ENCODE measurements at places on chromosomes 2 and 18.

DNA sequence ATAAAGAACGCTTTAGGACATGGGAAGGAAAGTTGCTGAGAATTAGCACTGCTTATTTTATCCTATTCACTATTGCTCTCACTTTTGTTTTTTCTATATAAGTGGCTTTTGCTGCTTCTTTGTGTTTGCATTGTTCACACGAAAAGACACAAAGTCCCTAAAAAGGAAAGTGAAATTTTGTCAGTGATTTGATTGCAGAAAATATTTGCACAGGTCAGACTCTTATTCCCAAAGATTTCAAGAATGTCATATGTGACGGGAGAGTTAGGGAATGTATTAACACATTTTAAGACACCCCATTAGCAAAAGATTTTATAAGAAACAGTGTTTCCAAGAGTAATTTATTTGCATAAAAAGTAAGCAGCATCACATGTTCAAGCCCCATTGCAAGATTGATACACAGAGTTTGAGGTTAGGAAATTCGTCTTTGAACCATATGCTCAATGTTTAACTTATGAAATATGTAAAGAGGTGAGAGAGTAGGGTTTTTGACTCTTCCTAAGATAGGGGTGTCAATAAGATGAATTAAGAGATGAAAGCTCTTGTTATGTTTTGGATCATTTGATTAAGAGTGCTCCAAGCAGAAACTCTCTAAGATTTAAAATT lies 57.0 kb downstream of the CCDC102B start:
- no peak for DNase-seq

- DNase-seq = no peak
Measured at GRCh38 chr2:155145758-155146229, 447.3 kb downstream of the KCNJ3 start.

DNA sequence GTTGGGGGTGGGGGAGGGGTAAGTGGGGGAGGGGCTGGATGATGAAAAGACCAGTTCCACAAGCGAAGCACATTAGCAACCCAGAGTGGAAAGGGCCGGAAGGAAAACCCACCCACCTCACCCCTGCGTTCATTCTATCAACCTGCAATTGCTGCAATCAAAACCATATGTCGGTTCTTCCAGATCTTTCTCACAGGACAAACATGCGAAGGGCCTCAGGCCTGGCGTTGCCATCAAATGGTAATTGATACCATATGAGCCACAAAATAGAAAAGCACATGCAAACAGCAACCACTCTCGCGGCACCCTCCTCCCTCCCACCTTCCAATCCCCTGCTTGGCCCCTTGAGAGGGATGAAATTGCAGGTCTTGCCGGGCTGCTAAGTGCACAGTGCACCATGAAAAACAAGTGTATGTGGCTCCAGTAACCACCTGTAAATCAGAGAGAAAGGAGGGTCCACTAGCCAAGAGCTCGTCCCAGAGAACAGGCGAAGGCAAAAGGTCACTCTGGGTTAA lies 287.5 kb downstream of the TCF4 start:
- DNase-seq = no peak

DNA sequence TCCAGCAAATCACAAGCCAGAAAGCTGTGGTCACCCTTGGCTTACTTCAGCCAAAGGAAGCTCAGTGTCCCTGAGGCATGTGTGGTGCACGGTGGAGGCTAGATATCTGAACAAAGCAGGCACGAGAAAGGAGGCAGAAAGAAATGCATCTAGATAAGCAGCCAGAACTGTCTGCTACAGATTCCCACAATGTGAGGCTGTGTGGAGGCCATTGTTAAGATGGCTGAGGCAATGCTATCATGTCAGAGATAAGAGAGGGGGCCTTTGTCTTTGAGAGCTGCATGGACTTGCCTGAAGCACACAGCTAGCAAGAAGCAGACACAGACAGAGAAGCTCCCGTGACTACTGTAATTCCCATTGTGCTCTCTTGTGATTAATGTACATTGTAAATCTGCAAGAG lies 110.5 kb upstream of the LYPD6 start:
- DNase-seq = no peak

DNA sequence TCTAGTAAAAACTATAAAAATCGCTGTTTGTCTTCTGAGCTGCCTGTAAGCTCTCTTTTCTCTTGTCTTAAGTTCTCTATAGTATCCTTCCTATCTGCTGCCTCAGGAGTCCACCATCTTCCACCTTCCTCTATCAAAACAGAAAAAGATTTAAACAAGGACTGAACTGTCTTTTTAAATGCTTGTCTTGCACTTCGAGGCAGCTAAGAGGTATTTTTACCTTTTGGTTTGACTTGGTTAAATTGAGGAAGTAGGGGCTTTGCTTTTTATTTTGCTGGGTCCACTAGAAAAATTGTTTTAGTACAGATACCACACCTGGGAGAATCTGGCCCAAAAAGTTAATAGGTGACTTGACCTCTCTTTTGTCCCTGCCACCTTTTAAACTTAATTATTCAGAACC lies 12.2 kb downstream of the SESTD1 start:
- no peak for DNase-seq

DNA sequence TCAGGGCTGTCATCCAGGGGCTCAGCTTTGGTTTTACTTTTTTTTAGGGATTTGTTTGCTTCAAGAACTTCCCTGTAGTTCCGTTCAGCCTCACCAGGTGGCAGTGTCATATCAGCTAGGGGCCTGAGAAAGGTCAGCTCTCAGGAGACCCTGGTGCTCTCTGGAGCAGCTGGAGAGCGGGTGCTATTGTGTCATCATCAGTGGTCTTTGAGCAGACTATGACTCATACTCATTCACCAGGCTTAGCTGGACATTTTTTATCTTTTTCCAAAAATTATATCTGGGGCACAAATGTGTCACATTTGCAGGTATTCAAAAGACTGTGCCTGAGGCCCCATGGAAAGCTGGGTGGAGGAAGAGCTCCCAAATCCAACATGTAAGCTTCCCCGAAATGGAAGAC lies 24.4 kb downstream of the ZNF892 start:
- DNase-seq = peak; percentile 53

DNA sequence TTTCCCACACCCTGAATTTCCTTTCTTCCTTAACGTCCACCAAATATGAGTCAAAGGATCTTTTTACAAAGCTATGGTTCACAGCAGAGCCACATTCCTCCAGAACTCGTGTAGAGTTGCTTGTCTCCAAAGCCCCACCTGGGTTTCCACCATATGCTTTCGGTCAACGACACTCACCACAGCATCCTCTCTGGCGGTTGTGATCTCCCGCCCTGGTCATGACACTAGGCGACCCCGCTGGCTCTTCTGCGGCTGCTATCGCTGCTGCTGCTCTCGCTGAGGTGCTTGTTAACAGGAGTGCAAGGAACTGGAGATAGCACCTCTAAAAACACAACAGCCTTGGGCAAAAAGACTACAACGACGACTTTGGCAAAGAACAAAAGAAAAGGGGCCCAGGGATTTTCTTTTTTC lies 340 bp downstream of the SLC40A1 start:
- DNase-seq = peak; percentile 33

- no peak for DNase-seq
Measured at GRCh38 chr2:3470856-3471737, 48.2 kb downstream of the ADI1 start.

- no peak for DNase-seq
Measured at GRCh38 chr2:238939521-238940403, 91.9 kb downstream of the TWIST2 start.

- no peak for DNase-seq
Measured at GRCh38 chr2:207995887-207996286, 29.4 kb downstream of the PLEKHM3 start.

DNA sequence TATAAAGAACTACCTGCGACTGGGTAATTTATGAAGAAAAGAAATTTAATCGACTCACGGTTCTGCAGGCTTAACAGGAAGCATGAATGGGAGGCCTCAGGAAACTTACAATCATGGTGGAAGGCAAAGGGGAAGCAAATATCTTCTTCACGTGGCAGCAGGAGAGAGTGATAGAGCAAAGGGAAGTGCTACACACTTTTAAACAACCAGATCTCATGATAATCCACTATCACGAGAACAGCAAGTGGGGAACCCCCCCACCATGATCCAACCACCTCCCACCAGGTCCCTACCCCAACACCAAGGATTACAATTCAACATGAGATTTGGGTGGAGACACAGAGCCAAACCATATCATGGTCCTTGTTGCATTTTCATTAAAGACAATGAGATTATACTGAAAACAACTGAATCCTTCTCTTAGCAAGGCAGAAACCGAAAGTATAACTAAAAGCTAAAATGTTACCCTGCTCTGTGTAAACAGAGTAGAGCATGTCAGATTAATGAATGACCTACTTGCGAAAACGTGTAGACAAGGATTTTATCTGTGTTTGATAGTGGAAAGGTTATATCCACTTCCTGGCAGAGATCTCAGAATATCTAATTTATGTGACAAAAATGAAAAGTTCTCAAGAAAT lies 60.1 kb upstream of the RBBP8 start:
- no peak for DNase-seq

DNA sequence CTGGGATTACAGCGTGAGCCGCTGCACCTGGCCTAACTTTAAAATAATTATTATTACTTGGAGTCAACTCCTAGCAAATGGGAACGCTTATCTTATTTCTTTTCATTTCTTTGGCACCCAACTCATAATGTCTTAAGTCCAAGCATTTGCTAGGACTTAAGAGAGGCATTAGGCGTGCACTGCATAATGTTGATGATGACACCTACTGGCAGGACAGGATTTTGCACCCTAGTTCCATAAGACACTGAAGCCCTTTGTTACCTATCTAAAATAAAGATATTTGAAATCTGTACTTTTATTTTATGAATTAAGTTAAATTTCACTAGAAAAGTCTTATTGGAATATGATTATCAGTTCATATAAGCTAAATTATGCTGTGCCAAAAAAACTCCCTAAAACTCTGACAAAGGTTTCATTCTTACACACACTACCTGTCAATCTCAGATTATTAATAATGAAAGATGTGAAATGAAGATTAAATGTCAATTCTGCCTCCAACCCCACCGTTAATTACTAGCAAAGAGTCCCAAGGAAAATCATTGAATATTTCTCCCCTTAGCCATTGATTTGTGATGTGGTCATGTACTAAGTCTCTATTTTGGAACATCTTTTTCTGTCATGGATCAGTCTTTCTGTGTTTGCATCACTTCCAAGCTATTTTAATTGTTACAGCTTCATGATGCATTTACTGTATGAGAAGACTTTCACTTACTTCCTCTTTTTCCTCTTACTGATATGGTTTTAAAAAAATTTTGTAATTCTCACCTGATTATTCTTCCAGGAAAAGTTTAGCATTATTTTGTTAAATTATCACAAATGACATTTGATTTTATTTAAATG lies 12.7 kb upstream of the CDH2 start:
- DNase-seq = peak; percentile 17

DNA sequence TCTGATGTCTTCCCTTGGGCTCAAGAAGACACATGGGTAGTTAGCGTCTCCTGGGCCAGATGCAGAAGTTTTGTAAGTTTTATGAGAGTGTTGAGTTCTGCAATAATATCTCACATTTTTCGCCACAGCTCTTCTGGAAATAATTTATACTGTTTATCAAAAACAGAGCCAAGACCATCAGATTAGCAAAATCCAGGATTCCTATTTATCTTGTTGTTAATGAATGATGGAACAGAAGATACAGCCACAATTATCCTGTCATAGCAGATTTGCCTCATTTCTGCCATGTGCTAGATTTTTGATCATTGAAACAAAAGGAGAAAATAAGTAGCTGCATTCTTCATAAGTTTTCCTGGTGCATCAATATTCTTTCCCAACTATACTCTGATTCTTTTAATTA lies 1048.6 kb upstream of the KLHL29 start:
- DNase-seq = no peak

- DNase-seq = no peak
Measured at GRCh38 chr18:36675076-36675475, 153.7 kb downstream of the TPGS2 start.

DNA sequence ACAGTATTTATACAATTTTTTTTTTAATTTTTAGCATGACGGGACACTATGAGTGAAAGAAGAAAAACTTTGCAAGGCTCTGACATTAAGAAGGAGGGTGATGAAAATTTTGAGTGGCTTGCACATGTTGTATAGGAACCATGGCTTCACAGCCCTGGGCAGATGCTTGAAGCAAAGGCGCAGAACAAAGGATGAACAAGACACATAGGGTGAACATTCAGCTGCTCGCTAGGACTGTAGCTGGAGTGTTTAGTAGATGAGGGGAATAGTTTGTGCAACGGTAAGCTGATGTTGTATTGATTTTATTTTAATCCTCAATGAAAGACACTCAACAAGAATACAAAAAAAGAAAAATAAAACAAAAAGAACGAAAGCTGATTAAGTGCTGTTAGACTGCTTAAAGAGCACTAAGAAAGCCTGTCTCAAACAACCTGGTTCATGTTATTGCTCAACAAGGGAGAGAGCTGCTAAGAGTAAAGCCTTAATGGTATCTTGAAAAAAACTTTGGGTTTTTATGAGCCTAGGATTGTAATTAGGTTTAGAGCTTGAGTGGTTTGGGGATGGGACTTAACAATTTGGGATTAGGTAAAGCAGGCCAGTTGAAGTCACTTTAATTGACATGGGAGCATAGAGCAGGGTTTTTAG lies 41.2 kb upstream of the GCFC2 start:
- no peak for DNase-seq

GRCh38 chr18:62715759-62716615 lies 646 bp downstream of the PHLPP1 start:
- peak; percentile 63 for DNase-seq

DNA sequence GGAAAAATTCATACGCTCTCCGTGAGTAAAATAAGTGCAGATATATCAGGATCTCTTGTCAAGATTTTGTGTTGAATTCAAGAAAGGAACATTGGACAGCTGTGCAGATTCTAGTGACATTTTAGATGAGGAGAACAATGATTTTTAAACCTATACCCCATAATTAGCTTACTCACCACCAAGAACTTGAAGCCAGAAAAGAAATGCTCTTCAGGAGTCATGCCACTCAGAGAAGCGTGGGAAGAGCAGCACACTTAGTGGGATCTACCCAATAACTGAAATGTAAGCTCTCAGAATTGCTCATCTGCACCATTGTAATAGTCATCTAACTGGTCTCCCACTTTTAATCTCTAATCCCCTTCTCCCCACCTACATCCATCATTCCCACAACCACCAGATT lies 9.2 kb upstream of the ERMN start:
- no peak for DNase-seq

- no peak for DNase-seq
Measured at GRCh38 chr2:29213888-29214291, 98.7 kb downstream of the CLIP4 start.

- DNase-seq = no peak
Measured at GRCh38 chr18:9712611-9713010, 4.5 kb downstream of the RAB31 start.

DNA sequence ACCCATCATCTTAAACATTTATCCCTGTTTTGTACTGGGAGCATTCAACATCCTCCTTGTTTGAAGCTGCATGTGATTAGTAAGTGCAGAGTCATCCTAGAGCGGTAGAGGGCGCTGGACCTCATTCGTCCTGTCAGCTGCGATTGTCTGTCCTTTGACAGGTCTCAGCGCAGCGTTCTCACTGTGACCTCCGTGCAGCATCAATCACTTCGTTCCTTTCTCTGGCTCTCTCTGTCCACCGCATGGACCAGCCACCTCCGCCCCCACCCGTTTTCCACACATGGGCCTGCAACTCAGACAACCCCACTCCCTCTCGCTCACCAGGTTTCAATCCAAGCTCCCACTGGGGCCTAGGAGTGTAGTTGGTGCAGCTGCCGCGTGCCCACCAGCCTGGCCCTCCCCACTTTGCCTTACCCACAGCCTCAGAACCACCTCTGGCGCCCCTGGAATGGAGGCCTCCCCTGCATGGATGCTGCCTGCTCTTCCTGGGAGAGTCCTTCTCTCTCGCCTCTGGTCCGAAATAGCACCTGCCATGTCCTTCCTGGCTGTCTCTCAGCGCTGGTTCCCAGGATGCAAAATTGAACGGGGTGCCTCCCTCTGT lies 90.5 kb downstream of the NDUFA10 start:
- peak; percentile 65 for DNase-seq

- DNase-seq = no peak
Measured at GRCh38 chr2:215664847-215665525, 229.1 kb upstream of the FN1 start.

All from stimulated activated naive CD8-positive, alpha-beta T cell treated with anti-CD3 and anti-CD28 coated beads, Interleukin-15, Interleukin-2, amounts not matched to agents 100 U/mL and 50 U/mL, for 24 hours (primary cell).